Stimulated activated CD8-positive, alpha-beta memory T cell treated with anti-CD3 and anti-CD28 coated beads, Interleukin-15, amount 100 ng/mL, for 4 hours (primary cell): ENCODE measurements at places on chromosomes 4 and X.

- no peak for DNase-seq
These were observed 105.8 kb downstream of the GEMIN8 start for GRCh38 chrX:13923845-13924244.

- no peak for DNase-seq
These were observed 152.8 kb downstream of the RASL11B start for GRCh38 chr4:53014881-53015280.

- no peak for DNase-seq
These were observed at the start of gene P2RY10 for GRCh38 chrX:78945186-78945912. P2RY10 (plus strand) TSS chrX:78945391; CDS start chrX:78960521, 15,130 bp downstream.

DNA sequence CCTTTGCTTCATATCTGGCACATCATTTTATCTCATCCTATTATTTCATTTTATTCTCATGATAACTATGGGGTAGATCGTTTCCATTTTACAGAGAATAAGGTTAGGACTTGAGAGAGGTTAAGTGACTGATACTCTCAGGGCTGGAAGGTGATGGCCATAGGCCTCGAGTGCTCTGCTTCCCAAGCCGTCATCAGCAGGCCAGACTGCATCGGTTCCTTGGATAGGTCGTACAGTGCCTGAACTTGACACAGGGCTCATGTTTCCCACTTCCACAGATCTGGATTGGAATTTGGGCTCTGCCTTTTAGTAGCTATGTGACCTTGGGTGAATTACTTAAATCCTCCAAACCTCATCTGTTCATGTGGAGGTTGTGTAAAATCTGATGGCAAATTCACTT lies 81.4 kb downstream of the TMEM131L start:
- DNase-seq: no peak

- DNase-seq: no peak
These were observed 1495.5 kb upstream of the ADGRL3 start for GRCh38 chr4:59704616-59705015.

GRCh38 chr4:16413814-16414555 lies 187.7 kb upstream of the TAPT1 start:
- DNase-seq: no peak
